ENCODE measurements at places on chromosomes 11 and 22.
A peak's percentile ranks its signal among the peaks of the same experiment; 100 is the strongest.

- DNase-seq = no peak
Observed at GRCh38 chr11:11119917-11120316, 233.1 kb downstream of the CSNK2A3 start.

DNA sequence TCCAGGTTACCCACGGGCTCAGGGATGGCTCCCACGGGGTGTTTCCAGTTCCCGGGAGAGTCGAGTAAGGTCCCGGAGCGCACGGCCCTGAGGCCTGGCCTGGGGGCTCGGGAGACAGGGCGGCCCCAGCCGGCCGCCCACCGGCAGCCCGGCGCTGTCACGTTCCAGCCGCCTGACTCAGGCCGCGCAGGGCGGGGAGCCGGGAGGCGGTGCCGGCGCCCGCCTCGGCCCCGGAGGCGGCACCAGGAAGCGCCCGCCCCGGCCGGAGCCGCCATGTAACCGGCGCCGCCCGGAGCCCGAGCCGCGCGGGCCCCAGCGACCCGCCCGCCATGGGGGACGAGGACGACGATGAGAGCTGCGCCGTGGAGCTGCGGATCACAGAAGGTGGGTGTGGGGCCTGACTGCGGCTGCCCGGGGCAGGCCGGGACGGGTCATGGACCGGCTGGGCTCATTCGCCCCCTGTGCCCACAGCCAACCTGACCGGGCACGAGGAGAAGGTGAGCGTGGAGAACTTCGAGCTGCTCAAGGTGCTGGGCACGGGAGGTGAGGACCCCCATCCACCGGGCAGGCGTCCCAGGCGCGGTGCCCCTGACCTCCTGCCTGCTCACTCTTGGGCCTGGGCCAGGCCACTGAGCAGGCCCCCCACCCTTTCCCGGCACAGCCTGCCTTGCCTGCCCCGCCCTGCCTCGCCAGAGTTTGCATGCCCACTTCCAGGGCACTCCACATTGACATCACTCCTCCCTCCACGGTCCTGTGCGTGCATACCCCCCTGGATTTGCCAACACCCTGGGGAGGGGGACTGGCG, at the start of gene RPS6KA4:
Gene RPS6KA4 (plus strand): TSS at position 256 of the 805 bp plus-strand sequence. CDS start 74 bp downstream, at position 330.
- DNase-seq = peak; percentile 20

DNA sequence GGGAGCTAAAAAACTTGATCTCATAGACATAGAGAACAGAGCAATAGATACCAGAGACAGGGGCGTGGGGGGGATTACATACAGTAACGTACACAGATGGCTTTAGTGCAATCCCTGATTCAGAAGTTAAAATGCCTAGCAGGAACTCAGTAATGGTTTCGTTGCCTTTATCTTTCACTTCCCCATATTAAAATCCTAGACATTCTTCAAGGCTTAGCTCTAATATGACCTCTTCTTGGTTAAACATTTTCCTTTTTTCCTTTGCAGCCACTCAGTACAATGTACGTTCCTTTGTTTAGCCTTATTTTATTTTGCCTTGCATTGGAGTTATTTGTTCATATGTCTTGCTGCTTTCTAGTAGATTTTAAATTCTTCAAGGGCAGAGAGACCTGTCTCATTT, 104.9 kb downstream of the C11orf87 start:
- peak; percentile 5 for DNase-seq

DNA sequence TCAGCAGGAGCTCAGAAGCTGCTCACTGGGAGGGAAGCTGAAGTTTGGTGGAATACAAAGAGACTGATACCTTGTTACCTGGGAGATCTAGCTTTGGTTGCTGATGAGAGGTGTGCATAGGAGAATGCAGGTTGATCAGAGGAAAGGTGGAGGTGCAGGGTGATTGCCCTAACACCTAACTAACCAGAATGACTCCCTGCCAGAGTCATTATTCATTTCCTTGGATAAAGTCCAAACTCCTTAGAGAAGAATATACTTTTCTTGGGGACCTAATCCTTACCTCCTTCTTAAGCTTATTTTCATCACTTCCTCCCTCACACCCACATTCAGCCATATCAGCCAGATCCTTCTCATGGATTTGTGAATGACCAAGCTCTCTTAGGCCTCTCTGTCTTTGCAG, 814.2 kb upstream of the TENM4 start:
- no peak for DNase-seq

DNA sequence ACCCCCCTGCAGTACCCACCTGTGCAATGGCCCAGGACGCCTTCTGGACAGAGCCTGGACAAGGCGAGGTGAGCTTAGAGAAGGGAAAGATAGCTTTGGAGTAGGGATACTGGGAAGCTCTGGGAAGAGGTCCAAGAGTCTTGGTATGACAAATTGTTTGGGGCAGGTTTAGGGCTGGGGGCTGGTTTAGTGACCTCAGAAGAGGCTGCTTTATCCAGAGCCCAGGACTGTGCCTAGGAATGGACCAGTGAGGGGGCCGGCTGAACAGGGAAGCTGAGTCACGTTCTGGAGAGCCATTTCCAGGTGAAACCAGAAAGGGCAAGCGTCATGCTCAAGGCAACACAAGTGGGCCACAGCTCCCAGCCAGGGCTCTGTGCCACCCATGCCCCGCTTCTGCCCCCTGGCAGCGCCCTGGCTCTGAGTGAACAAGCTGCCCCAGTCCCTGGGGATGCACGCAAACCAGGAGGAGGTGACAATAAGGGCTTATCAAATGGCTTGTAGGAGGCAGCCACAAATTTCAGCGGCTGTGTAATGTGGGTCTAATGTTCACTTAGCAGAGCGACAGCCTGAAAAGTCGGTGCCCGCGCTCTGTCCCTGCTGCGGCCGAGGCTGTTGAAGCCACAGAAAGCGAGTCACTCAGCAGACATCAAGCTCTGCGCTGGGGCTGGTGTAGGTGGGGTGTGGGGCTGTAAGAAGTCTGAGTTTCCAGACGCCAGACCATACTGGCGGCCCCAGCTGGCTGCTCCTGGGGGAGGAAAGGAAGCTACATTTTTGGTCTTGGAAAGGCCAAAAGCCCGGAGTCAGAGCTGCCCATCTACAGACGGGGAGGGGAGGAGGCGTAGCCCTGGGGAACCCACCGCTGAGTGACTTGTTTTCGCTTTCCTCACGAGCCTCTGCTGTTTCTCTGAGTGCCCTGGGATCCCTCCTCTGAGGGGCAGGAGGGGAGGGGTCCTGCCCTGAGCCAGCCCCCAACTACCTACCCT, 18.3 kb upstream of the SYT7 start:
- no peak for DNase-seq

DNA sequence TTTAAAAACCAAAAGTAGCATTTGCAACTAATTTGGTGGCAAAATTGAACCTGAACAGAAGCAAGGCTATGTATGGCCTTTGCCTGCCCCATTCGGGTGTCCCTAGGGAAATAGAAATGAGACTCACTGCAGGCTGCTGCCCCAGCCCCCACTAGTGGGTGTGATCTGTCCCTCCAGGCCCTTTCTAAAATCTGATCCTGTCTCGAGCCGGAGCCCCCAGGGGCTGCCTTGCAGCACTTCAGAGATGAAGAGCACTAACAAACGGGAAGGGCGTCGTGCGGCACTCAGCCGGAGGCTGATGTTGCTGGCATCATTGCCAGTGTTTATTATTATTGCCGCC, 43.2 kb downstream of the CD82 start:
- no peak for DNase-seq

DNA sequence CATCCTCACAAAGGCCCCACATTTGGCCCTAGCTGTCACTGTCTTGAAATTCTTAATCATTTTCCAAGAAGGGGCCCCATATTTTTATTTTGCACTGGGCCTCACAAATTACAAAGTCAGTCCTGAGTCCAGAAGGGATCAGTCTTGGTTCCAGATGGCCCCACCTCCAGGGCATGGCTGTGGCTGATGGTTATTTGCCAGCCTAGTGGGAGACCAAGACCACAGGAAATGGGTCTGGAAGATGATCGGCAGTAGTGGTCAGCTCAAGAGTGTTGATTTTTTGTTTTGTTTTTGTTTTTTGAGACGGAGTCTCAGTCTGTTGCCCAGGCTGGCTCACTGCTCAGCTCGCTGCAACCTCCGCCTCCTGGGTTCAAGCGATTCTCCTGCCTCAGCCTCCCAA, 47.1 kb upstream of the EMID1 start:
- no peak for DNase-seq

DNA sequence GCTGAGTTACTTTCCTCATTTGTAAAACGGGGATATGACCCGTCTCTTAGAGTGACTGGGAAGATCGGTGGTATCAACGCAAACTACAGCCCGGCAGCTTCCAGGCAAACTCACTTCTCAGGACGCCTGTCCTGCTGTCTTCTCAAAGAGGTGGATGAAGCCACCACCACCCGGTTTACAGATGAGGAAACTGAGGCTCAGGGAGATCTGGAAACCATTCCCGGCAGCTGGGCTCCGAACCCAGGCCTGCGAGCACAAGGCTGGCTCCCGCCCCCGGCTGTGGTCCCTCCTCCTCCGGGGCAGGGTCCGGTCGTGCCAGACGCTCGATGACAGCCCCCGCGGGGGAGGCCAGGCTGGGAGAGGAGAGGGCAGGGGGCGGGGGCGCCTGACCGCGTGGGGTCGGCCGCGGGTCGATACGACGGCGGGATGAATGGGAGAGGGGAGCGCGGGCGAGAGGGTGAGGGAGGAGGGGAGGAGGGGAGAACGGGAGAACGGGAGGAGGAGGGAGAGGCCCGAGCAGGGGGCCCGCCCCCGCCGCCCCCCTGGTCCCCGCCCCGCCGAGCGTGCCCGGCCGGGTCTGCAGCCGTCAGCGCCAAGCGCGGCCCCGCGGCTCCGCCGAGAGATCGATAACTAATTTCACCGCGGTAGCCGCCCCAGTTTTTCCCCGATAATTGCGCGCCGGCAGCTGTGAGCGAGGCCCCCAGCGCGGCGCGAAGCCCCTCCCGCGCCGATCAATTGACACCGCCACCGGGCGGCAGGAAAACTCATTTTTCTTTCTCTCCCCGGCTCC, 14.0 kb downstream of the IGLL1 start:
- no peak for DNase-seq

DNA sequence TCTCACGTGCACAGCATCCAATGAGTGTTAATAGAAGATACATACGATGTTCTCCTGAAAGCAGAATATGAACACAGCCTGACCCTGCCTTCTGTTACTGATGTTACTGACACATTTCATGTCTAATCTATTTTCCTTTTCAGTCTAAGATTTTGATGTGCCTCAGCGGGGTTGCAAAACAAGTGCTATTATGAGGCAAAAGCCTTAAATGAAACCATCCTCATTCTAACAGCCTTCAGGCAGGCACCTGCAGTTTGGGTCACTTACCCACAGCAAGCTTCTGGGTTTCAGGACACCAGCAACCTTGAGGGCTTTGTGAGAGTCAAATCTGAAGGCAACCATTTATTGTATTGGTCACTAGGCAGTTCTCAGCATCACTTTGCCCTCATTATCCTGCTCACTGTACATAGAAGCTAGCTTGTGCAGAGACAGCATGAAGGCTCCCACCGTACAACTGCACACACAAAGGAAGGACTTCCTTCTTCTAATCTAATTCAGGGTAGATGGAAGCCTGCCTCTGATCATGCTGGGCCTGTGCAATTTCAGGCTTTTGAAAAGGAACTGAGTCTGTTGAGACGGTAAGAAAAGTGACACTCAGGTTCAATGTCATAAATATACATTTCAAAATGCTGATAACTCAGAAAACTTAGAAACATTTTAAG, 183.2 kb upstream of the PITPNB start:
- DNase-seq = no peak

DNA sequence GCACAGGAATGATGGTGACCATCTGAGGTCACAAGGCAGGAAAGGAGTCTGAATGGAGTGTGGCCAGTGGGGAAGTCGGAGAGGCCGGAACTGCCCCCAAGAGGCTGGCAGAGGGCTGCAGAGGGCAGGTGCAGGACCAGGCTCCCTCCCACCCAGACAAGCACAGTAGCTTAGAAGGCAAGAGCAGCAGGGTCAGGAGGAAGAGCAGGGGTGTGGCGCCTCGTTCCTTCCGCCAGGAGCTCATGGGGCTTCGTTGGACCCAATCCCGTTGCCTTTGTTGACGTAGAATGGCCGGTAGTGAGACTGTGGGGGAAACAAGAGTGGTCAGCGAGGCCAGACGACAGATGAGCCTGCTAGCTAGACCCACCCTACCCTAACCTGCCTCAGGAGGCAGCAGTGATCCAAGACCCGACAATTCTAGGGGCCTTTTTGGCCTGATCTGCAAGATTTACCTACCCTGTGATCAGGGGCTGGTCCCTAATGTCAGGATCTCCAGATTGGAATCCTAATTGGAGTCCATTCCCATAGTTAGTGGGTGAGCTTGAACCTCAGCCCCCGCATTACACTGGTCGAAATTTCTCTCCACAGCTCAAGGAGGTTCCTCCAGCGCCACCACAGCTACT, 25.6 kb downstream of the TRIM29 start:
- DNase-seq = no peak

- no peak for DNase-seq
Observed at GRCh38 chr22:49825944-49826602, 1.6 kb downstream of the BRD1 start.

- DNase-seq = no peak
Observed at GRCh38 chr11:70763606-70764005, 365.3 kb downstream of the CTTN start.

DNA sequence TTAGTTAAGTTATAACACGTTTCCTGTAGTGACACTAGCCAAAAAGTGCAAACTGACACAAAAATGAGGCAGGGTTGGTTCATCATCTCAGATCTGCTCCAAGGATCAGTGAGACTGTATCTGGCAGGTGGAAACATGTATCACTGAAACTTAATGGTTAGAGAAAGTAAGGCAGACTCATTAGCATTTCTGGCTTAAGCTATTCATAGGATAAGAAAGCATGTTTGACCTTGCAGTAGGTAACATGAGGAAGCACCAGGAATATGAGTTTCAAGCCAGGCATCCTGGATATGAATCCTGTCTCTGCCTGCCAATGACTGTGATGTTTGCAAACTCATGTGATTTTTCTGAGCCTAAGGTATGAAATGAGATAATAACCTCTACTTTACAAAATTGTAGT, 732.1 kb downstream of the NELL1 start:
- no peak for DNase-seq

DNA sequence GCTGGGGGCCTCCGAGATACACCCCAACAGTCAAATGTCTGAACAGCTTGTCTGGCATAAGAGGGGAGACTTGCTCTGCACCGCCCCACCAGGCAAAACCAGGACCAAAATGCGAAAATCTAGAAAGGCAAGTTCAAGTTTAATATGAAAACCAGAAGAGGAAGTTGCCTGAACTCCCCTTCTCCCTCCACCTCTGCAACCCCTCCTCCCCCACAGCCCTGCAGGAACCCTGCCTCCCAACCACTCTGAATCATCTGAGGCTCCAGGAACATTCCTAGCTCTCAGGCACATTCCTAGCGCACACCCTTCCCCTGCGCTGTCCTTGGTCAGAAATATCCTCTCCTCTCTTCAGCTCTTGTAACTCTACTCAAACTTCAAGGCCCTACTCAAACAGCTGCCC, 36.7 kb downstream of the ISX start:
- DNase-seq = peak; percentile 14

GRCh38 chr11:45818961-45819605, 14.1 kb downstream of the SLC35C1 start:
- DNase-seq = no peak

GRCh38 chr11:45788887-45789286, 16.1 kb upstream of the SLC35C1 start:
- DNase-seq = no peak

- no peak for DNase-seq
Observed at GRCh38 chr11:114270531-114271270, 25.5 kb upstream of the NNMT start.

Measured in HL-60 (cell line).